ENCODE measurements at places on chromosomes 4 and X.

DNA sequence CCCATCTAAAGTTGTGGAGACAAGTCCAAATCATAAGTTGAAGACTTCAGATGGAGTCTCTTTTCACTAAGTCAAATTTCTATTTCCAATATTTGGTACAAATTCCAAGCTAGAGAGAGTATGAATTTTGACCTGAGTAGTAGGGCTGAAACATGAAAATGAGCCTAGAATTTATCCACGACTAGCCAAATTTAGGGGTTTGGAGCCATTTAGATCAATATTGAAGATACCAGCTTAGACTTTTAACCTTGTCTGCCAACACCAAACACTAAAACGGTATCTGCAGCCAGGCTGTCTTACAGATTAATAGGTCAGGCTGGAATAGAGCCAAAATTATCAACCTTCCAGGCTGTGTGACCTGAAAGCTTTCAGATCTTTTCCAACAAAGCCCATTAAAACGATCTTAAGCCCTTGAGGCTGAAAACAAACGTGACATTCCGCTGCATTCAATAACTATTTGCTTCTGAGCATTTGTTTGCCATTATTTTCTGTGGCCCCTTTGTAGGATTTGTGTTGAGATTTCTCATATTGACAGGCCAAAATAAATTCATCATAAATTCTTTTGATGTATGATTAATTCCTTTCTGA, 268.7 kb upstream of the DKK2 start:
- DNase-seq = no peak

DNA sequence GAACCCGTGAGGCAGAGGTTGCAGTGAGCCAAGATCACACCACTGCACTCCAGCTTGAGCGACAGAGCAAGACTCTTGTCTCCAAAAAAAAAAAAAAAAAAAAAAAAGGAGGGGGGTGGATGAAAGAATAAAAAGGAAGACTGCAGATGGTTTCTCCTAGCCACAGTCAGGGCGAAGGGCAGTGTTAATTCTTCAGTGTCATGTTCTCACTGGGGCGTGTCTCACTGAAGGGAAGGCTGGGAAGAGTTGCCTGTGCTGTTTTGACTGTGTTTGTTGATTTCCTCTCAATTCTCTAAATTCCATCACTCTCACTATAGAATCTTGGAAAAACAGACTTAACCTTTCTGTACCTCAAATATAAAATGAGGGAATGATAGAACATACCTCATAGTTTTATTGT, 71.6 kb upstream of the DHX15 start:
- DNase-seq = no peak

DNA sequence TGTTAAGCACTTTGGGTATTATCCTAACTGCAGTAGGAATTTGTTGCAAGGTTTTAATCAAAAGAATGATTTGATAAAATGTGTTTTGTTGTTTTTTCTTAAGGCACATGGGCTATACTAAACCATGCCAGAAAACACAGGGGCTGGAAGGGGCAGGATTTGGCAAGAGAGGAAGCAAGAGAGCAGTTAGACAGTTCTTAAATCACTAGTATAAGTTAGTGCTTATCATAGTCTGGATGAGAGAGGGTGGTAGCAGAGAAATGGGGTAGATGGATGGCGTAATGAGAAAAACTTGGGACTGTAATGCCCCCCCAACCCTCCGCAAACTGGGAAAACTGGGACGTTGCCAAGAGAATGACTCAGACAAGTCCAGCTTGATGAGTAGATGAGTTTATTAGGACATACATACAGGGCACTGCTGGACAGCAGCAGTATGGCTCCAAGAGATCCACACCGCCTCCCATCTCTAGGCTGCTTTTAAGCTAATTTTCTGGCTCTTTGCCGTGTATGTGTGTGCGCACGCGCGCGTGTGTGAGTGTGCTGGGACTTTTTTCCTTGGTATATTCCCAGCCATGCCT, 151.5 kb downstream of the PDLIM5 start:
- DNase-seq = peak; percentile 65

GRCh38 chr4:2797545-2798305, 4.8 kb downstream of the SH3BP2 start:
- peak; percentile 73 for DNase-seq

GRCh38 chr4:133921280-133922195, 280.1 kb downstream of the PABPC4L start:
- DNase-seq = no peak

DNA sequence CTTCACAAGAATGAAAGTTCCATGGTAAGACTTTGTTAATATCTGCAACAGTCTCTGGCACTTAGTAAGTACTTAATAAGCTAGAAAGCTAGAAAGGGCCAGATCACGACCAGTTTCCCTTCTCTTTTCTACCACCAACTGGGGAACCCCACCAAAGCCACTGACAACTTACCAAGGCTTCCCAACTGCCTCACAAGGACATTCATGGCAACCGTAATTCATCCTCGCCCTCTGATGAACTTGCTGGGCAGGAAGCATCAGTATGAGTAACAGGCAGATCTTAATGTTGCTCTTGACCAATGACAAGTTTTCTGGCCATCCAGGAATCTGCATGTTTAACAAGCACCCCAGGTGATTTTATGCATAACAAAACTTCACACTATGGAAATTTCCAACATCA, 23.2 kb upstream of the ZCCHC13 start:
- DNase-seq = no peak

DNA sequence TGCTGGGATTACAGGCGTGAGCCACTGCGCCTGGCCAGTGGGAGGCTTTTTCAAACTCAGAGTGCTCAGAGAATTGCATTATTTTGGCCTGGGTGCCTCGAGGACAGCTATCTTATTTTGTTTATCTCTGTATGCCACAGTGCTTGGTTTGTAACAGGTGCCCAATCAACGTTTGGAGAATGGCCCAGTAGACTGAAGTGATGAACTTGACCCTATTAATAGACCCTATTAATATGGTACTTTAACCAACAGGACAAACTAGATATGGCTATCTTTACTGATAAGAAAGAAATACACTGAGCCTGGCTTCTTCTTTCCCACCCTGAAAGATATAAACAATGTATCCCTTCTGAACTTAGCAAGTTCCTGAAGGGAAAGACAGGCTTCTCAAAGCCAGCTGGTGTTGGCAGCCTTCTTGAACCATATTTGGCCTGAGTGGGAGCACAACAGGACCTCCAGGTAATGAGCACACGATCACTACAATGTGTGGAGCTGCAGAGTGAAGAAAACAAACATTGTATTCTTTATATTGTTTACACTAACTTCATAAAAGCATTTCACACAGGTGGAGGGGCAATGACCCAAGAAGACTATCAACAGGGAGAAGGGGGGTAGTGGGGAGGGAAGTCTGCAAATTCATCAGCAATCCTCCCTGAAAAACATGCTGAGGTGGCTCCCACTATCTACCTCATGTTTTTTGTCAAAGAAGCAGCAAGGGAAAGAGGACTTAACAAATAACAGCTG, 41.7 kb downstream of the PRPS1 start:
- DNase-seq = no peak

- DNase-seq = no peak
These were observed 30.1 kb upstream of the TMEM154 start for GRCh38 chr4:152709675-152710438.

DNA sequence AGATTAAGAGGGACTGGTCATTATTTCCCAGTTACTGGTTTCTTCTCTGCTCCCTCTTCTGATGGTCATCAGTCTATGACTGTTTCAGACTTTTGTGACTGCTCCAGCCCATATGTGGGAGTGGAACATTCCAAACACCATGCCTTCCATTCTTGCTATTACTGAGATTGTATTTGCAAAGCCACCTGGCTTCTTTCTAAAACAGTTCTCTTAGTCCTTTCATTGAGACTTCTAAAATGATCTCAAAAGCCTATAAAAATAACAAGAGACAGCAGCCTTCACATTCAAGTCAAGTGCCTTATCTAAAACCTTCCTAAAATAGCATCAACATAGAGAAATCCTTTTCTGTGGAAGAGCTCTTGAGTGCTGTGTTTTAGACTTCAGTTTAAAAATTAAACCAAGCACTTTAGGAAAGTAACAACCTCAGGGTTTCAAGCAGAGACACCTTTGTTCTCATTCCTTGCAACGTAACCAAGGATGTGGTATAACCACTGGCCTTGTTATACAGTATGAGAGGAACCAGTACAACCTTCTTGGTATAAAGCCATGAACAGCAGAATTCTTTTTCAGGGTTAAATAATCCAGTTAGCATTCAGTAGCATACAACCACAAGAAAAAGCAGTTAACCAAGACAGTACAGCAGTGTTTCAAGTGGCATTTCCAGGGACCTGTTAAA, 97.1 kb downstream of the NFKB1 start:
- DNase-seq = no peak

DNA sequence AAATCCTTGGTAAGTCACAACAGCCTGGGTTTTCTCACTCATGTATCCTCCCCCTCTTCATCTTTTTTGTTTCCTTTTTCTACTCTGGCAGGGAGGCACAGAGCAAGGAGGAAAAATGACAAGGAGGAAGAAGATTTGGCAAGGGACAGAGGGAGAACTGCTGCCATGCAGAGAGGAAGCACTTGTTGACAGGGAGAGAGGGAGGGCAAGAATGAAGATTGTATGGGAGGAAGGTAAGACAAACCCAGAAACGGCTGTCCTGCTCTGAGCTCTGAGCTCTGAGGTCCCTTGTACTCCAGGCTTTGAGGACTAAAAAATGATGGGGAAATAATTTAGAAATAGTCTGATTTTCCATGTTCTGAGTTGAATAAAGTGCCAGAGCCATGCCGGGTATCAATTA, 123.9 kb downstream of the DCHS2 start:
- no peak for DNase-seq

GRCh38 chrX:12304261-12304660, 166.0 kb downstream of the FRMPD4 start:
- DNase-seq = no peak

DNA sequence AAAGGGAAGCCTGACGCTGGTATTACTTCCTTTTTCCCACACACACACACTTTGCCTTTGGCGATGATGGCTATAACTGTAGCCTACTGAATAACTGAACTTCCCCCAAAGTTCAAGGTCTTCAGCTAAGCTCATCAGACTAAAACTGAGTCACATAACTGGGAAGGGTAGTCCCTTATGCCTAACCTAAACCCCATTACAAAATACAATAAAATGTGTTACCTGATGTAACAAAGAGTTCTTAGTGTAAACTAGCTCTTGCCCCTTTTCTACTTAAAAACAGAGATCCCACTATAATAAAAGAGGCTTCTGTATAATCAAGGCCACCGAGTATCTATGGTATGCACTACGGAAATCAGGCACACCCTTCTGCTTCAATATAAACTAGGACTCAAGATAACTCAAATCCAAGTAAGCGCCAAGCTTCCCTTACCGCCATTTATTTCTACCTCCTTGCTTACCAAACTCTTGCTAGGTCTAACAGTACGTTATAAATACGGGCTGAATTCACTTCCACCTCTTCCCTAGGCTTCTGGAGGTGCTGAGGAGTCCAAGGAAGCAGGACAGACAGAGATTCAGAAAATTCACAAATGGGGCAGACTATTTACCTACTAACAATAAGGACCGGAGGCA, 2.4 kb downstream of the OTUD4 start:
- no peak for DNase-seq

- no peak for DNase-seq
These were observed 103.7 kb downstream of the AKAP4 start for GRCh38 chrX:50097071-50097470.
